ENCODE measurements at places on chromosomes 11 and 22. TPM values are rescaled to one million over a fixed set of nuclear protein-coding genes. Genes with fewer than 3 reads are reported as not detected.

PGM2L1 gene
- 5.8 TPM for total RNA-seq

TRIM22 gene
- total RNA-seq, result 190 TPM

SAA1 gene
- not detected for total RNA-seq

RASD2 gene
- 20.2 TPM for total RNA-seq

TCP11L1 gene
- total RNA-seq, result 10.9 TPM
